GM23338 (cell line): ENCODE measurements at places on chromosomes 2 and 18. TPM values are rescaled to one million over a fixed set of nuclear protein-coding genes. Genes with fewer than 3 reads are reported as not detected.

NTSR2 gene
- 0.10 TPM in 1 of 2 replicates, not detected in the other for total RNA-seq

CABLES1 gene
- 8.8 and 12.4 TPM in 2 replicates for total RNA-seq

LYG1 gene
- total RNA-seq = 0.35 TPM in 1 of 2 replicates, not detected in the other

RGPD3 gene
- 0.28 and 0.50 TPM in 2 replicates for total RNA-seq

RAMP1 gene
- 2.7 and 3.3 TPM in 2 replicates for total RNA-seq

EIF5B gene
- total RNA-seq = 32.5 and 34.2 TPM in 2 replicates

FBXO15 gene
- total RNA-seq = 0.21 and 4.1 TPM in 2 replicates

DCTN1 gene
- total RNA-seq = 131 and 145 TPM in 2 replicates

NAT8 gene
- total RNA-seq = not detected in 2 replicates

CCDC148 gene
- total RNA-seq = 0.16 and 1.2 TPM in 2 replicates

GKN2 gene
- not detected in 2 replicates for total RNA-seq

ST3GAL5 gene
- total RNA-seq = 7.9 and 8.9 TPM in 2 replicates

ITPRIPL1 gene
- 9.3 and 14.0 TPM in 2 replicates for total RNA-seq

SCLY gene
- total RNA-seq = 68.9 and 80.3 TPM in 2 replicates

LIMS4 gene
- not detected in 2 replicates for total RNA-seq

SERPINB12 gene
- not detected in 2 replicates for total RNA-seq

CCDC121 gene
- 1.7 and 1.9 TPM in 2 replicates for total RNA-seq

RUFY4 gene
- total RNA-seq = 0.04 TPM in 1 of 2 replicates, not detected in the other

TMEM178A gene
- total RNA-seq = 12.3 and 17.4 TPM in 2 replicates

DOK6 gene
- 0.35 and 0.42 TPM in 2 replicates for total RNA-seq

VIL1 gene
- total RNA-seq = 5.9 and 9.2 TPM in 2 replicates

SIX2 gene
- 0.31 and 0.87 TPM in 2 replicates for total RNA-seq

ANO7 gene
- 3.3 and 5.1 TPM in 2 replicates for total RNA-seq
